ENCODE measurements at places on chromosomes 16 and 17.
A peak's percentile ranks its signal among the peaks of the same experiment; 100 is the strongest.

DNA sequence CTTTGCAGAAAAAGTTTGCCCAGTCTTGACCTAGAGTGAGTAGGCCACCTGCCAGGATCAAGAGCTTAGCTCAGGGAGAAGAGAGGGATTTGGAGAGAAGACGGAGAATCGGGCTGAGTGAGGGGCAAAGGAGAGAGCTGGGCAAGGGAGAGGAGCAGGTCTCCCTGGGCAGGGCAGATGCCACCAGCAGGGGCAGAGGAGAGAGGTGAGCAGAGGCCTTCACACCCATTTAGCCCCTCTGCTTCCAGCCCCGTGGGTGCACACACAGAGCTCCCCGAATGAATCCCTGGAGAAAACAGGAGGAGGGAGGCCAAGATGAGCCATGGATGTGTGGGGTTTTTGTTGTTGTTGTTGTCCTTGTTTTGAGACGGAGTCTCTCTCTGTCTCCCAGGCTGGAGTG, 29.2 kb downstream of the TBX4 start:
- DNase-seq: no peak

DNA sequence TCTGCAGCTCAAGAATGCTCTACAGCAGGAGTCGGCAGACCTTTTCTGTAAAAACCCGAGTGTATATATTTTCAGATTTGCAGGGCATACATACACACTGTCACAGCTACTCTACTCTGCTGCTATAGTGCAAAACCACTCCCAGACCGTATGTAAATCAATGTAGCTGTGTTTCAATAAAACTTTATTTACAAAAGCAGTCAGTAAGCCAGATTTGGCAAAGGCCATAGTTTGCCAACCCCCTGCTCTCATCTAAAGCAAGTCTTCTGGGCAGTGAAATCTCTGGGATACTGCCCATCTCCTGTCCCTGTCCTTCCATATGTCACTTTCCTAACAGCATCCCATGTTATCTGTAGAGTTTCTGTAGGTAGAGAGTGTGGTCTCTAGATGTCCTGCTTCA, 57.2 kb upstream of the GSG1L start:
- DNase-seq: no peak

- DNase-seq: no peak
Measured at GRCh38 chr17:57636985-57637665, 108.0 kb downstream of the CCDC182 start.

- DNase-seq: no peak
Measured at GRCh38 chr16:29641561-29641960, 21.5 kb upstream of the SPN start.

DNA sequence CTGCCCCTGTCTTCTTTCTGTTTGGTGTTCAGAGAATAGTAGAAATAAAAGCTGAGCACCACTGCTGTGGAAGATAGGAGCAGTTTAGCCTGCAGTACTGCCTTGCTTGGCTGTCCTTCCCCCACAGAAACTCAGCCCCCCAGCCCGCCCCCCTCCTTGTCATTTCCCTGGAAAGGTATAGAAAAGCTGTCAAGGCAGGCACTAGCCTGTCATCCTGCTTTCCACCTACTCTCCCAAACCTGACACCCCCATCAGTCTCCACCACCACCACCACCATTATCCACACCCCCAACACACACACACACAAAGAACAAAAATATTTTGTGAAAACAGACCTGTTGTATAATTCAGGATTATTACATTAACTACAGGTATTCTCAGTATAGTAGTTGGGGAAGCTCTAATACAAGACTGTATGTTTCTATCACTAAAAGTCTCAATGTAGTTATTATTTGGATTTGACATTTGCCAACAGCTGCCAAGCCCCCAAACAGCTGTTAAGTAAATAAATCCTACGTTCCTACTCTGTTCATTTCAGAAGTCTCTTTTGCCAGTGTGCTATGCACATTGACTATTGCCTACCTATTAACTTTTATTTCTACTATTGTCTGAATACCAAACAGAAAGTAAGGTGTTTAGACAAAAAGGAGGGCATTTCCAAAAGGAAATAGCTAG, 128.8 kb downstream of the CYB561 start:
- DNase-seq: no peak

GRCh38 chr17:66971264-66971663, 6.8 kb downstream of the CACNG4 start:
- no peak for DNase-seq

- no peak for DNase-seq
Measured at GRCh38 chr17:73311428-73311780, 397 bp downstream of the CDC42EP4 start.

DNA sequence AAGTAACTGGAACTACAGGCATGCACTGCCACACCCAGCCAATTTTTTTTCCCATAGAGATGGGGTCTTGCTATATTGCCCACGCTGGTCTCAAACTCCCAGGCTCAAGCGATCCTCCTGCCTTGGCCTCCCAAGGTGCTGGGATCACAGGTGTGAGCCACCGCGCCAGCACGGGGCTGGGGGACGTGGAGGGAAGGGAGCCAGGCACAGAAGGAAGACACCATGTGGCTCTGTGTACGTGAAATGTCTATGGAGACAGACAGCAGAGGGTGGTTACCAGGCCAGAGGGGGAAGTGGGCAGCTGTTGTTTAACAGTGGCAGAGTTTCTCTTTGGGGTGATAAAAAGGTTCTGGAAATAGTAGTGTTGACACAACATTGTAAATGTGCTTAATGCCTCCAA, 4.6 kb upstream of the PIEZO1 start:
- no peak for DNase-seq

DNA sequence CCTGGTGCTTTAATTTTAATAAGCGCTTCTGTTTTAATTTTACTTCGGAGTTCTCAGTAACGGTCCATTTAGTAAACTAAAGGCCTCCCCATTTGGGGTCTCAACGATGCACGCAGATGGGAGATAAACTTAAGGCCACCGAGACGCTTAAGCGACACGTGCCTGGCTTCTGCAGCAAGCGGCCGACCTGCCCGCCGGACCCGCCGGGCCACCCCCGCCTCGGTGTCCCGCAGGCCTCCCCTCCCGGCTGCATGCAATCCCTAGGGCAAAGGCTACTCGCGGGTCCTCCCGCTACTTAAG, 592 bp downstream of the GCSH start:
- no peak for DNase-seq

- DNase-seq: no peak
Measured at GRCh38 chr16:1258225-1258600, 2.3 kb downstream of the TPSD1 start.

- no peak for DNase-seq
Measured at GRCh38 chr17:73571511-73572130, 72.6 kb downstream of the SDK2 start.

DNA sequence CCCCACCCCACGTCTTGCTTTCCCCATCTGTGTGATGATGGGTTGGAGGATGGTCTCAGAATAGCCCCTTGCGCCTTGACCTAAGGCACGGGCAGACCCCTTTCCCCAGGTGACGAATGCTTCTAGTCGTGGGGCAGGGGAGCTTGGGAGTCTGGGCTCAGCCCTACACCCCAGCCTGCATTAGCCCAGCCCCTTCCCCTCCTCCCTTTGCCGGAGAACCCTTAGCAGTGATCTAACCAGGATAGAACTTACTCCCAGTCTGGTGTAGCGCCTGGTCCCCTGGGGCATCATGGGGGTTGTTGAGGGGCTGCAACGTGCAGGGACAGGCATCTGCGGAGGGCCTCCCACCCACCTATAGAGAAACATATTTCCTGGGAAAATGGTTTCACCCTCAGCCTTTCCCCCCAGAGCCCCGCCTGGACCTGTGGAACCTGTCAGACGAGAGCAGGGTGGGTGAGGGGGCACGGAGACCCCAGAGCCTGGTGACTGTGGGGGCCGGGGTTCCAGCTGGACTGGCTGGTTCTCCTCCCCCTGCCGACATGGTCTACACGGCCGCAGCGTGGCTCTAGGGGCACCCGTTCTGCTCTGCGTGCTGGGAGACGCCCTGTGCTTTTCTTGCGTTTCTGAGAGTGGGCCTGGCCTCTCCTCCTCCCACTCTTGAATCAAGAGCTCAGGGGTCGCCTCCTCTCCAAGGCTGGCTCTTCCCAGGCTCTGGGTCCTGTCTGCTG, 4.7 kb downstream of the SMTNL2 start:
- DNase-seq: no peak

DNA sequence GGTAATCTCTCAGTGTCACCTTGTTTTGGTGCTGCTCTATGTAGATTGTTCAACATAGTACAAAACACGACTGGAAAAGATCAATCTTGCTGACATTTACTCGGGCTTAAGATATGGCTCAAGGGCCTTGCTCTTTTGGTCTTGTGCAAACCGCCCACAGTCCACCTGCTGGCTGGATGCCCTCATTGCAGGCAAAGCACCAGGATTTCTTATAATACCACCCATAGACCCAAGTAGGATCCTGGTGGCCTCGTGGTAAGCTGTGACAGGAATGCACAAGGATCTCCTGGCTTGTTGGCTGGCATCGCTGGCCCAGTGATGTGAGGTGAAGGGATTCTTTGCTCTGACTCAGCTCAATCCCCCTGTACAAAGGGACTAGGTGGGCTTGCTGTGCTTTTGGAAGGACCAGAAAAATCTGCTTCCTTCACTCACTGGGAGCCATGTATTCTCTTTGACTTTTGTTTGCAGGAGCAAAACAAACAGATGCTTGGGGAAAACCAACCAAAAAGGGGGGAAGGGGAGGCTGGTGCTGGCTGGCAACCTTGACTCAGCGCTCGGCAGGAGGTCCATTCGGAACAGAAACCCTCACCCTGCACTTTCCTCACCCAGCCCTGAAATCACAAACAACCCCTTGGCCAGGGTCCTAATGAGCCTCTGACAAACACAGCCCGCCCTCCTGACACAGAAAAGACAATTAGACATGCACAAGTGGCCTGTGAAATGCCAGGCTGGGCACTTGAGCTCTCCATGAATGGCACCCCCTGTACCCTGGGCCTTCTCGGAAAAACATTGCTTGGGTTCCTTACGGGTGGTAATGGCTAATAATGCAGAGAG, 36.6 kb upstream of the MED9 start:
- DNase-seq: peak; percentile 46

- DNase-seq: no peak
Measured at GRCh38 chr16:12869698-12870427, 31.5 kb upstream of the SHISA9 start.

DNA sequence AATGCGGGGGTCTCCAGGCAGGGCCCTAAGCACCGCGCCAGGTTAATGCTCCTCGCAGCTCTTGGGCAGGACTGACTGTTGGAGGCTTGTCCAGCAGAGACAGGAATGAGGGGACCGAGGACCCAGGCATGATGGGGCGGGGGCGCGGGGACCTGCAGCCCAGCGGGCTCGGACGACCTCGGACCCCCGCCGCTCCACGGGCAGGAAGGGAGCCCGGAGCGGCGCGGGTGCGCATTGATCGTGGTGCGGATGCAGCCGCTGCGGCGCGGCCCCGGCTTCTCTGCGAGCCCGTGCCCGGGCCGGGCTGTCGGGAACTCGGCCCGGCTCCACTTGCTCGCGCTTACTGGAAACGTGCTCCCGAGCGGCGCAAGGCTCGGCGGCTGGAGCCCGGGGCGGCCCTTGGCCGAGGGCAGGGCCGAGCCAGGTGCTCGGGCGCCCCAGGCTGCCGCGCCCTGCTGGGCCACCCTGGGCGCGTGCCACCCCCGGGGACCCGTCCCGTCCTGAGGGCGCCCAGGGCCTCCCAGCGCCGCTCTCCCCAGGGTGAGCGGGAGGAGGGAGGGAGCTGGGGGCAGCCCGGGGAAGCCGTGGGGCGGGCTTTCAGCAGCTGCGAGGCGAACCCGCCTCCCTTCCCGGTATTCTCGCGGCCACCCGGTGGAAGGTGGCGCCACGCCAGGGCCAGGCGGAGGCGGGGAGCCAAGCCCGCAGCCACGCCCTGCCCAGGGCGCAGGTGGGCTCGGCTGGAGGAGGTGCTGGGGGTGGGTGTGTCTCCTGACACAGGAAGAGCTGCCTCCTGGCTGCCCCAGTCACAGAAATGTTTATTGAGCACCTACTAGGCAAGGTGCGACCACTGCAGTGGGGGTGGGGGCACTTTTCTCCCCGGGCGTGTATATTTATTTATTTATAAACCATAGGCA, 45.9 kb downstream of the SOCS3 start:
- no peak for DNase-seq

GRCh38 chr16:4376893-4377572, 5.4 kb downstream of the VASN start:
- no peak for DNase-seq

- DNase-seq: no peak
Measured at GRCh38 chr17:57604771-57605674, 140.1 kb downstream of the CCDC182 start.

DNA sequence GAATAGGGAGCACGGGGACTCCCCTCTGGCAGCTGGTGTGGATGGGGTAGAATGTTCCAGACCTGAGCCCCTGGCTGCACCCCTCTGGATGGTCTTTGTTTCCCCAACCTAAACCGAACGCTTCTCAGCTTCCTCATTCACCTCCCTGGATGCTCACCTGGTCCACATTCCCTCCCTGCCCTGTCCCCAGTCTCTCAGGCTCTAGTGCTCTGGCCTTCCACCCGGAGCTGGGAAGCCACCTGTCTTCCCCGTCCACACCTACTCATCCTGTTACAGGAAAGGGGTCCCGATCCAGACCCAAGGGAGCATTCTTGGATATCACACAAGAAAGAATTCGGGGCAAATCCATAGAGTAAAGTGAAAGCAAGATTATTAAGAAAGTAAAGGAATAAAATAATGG, 73.5 kb downstream of the CYLD start:
- no peak for DNase-seq

DNA sequence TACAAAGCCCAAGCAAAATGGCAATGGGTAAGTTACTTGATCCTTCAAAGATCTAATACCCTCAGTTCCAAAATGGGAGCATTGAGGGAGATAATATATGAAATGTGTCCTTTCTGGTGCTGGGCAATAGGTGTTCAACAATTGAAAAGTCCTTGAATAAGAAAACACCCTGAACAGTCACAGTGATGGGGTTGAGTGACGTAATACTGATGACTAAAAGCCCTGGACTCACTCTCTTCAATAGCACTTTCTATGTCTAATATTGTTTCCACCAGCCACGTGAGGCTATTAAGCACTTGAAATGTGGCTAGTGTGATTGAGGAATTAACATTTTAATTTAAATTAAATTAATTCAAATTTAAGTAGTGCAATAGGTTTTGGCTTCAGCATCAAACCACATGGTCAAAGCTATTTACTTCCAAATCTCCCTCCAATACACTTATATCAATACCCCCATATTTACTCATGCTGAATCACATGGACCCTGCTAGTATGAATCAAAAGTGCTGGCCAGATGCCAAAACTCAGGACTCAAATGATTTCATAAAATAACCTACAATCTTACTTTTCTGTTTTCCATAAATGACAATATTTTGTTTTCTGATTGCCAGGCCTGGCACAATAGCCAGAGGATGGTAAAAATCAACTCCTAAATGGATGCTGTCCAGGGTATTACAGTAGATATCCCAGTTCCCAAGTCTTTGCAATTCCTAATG, 516.2 kb downstream of the HAPSTR1 start:
- no peak for DNase-seq

DNA sequence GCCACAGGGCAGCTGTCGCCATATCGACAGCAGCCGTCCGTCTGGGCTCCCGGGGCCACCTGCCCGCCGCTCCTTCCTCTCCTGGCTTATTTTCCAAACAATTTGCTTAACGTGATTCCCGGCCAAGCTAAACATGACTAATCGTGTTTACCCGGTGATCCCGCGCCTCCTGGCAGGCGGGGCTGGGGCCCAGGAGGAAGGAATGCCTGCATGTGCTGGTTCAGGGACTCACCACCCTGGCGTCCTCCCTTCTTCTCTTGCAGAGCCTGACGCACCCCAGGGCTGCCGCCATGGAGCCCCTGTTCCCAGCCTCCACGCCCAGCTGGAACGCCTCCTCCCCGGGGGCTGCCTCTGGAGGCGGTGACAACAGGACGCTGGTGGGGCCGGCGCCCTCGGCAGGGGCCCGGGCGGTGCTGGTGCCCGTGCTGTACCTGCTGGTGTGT, 6.1 kb downstream of the SSTR5 start:
- DNase-seq: no peak

GRCh38 chr17:79053251-79053925, 21.2 kb upstream of the ENGASE start:
- no peak for DNase-seq
